NCI-H187 treated with DMSO at 0.1 percent for 48 hours (cell line): ENCODE measurements at places on chromosomes 3 and 15.

DNA sequence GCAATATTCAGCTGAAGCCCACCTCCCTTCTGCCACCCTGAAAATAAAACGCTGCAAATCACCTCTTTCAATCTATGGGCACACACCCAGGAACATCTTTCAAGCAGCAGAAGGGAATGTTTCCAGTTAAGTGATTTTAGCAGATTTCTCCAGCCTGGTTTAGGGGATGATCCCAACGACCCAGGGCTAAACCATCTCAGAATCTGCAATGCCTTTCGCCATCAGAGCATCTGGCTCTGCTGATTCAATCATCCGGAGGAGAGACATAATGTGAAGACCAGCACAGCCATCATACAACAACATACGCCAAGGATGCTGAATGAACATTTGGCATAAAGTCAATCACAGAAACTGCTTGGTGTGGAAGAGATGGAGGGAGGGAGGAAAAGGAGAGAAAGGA, 15.5 kb upstream of the LRRN1 start:
- DNase-seq = no peak

DNA sequence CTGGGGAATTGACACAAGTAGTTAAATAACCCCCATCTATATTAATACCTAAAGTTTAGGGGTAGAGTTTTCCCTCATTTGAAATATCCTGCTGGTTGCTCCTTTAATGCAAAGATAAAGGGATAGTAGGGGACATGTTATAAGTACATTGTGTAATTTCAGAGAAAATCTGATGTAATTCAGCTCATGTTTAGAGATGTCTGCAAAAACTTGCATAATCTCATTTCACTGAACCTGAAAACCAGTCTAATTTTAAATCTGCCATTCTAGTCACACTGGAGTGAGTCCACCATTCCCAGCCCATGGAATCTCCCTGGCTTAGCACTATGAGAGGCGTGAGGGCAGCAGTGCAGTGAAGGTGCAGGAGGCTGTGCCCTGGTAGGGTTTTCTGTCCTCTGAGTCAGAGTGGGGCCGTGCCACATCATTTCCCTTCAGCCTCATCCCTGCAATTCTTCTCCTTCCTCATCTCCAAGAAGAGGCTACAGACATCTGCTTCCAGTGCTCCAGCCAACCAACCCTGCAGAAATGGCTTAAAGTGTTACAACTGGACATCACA, 246.3 kb upstream of the UMPS start:
- DNase-seq = no peak

- DNase-seq = no peak
Observed at GRCh38 chr3:79367066-79367465, 400.7 kb downstream of the ROBO1 start.

- no peak for DNase-seq
Observed at GRCh38 chr3:184176377-184177330, 2.0 kb downstream of the AP2M1 start.

DNA sequence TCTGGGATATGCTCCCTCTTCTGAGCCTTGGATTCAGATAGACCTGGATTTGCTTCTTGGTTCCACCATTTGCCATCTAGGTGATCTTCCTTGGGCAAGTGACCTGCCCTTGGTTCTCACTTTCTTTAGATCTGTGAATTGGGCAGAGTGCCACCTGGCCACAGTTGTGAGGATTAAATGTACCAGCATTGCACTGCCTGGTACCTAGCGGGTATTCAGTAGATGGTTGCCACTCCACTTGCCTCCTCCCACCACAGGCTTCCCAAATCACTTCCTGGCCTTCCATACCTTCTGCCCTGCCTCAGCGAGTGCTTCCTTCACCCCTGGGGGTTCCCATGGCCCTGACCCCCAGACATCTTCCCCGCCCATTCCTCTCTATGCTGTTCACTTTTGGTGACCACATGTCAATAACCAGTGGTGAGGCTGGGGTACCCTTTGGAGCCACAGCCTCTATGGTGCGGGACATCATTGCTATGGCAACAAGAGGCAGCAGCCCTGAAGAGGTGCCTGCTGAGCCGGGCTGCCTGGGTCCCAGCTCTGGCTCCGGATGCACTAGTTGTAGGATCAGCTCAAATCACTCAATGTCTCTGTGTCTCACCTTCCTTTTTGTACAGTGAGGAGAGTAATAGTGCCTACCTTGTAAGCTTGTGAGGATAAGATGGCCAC, 40.5 kb downstream of the CMTM7 start:
- DNase-seq = no peak

GRCh38 chr3:157121522-157121921, 38.4 kb downstream of the CCNL1 start:
- no peak for DNase-seq

GRCh38 chr3:194262176-194262924, 88.8 kb downstream of the CPN2 start:
- DNase-seq = no peak

- no peak for DNase-seq
Observed at GRCh38 chr3:150419959-150420358, 11.9 kb downstream of the TSC22D2 start.

DNA sequence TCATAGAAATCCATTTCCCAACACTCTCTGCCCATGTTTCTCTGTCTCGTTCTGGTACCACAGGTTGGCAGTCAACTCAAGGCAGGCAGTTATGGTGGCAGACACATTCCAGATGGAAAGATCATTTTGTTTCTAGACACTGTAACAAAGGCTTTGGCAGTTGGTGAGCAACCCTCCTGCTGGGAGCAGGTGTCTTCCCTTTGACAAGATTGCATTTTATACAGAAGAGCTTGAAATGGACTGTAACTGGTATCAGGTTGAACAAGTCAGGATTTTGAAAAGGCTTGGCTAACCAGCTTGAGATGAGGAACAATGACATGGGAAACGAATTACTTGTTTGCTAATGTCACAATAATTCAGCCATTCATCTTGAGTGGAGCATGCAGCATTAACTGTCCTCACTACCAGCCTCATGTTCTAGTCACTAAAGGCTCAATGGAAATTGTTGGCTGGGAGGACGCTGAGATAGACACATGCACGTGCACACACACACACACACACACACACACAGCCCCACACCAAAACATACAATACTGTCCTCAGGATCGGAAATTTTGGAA, 170.0 kb downstream of the SEMA6D start:
- peak; percentile 96 for DNase-seq

DNA sequence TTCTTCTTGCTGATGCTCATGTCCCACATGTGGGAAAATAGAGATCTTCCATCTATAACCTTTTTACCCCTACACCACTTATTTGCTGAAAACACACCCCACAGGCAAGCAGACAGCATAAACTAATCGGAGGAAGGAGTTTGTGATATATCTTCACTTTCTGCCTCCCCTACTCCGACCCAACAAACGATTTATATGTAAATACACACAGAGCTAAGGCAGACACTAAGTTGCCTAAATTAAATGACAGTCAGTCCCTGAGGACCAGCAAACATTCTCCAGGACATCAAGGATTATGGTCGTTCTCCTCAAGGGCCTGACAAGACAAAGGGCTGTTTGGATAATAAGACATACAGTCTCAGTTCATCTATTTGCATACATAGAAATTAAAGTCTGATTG, 552.5 kb downstream of the ROBO1 start:
- no peak for DNase-seq

DNA sequence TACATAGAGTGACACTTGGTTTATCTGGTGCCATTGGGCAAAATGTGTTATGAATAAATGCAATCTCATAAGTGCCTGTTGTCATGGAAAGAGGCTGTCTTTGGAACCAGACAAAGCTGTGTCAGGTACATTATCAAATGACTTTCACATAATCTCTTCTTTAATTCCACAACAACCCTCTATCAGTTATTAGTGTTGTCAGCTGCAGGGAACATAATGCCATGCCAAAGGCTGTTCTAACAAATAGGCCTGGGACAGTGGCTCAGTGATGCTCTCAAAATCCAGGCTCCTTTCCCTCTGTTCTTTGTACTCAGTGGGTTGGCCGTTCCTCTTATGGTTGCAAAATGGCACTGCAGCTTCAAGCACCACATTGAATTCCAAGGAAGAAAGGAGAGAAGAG, 91.8 kb downstream of the ADAMTSL3 start:
- DNase-seq = no peak

DNA sequence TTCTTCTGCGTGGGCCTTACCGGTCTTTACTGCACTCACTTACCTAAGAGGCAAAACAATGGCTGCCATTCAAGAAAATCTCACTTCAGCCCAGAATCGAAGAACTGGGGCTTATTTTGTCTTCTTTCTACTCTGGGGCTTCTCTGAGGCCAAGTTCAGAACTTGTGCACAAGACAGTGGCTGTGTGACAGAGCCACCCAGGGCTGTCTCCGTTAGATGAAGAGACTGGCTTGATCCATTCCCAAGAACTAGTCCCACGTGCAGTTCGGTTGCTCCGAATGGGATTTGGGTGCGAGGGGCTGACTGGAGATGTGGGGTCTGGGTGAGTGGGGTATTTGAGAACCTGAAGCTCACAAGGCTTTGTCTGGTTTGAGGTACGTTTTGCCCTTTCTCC, 795 bp upstream of the TCF12 start:
- DNase-seq = no peak

DNA sequence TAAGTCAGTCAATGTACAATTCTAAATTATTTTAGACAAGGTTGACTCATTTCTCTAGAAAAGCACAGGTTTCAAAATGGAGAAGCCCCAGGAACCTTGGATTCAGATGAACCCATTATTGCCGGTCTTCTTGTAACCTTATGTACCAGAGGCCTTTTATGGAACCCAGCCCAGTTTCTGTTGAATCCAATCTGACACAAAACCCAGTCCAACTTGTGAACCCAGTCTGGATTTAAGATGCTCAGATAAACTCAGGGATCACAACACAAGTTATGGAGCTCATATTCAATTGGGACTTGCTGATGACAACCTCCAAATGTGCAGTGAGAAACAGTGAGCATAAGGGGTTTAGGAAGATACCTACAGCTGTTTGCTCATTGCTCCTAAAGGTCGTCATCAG, 16.4 kb upstream of the B4GALT4 start:
- DNase-seq = no peak

GRCh38 chr15:71111950-71112349, 3.3 kb upstream of the THSD4 start:
- no peak for DNase-seq

GRCh38 chr3:46509661-46510187, 11.9 kb downstream of the RTP3 start:
- DNase-seq = no peak

- no peak for DNase-seq
Observed at GRCh38 chr3:100898681-100899080, 94.5 kb downstream of the ABI3BP start.

GRCh38 chr3:191770541-191770940, 309.6 kb downstream of the PYDC2 start:
- no peak for DNase-seq

DNA sequence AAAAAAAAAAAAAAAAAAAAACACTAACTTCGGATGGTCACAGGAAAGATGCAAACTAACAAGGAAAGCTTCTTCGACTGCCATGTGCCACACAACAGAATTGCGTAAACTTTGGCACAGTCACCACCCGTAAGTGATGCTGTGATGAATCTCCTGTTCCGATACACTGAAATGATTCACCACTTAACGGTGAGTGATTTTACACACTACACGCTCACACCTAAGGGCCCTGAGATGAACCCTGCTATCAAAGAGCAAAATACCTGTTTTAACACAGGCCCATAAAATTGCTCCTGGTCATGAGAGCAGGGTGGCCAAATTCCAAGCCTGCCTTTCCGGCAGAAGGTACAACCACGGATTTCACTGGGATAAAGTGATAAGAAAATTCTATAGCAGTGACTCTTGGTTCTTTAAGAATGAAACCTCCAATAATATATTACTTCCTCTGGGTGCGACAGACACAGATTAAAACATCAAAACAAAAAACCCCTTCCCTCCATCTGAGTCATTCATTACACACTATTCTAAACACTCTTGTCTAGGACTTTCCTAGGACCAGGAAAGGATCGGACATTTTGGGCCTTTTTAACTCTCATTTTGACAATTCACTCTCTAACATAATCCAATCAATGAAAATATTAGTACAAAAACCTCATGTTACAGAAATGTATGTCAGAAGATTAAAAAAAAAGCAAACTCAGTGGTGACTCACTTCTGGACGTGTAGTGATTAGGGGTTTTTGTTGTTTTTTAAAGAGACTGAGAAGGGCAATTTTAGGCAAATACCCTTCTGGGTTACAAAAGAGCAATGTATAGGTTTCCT, 28.3 kb downstream of the LRIG1 start:
- DNase-seq = no peak

GRCh38 chr3:72009851-72010443, 225.0 kb upstream of the PROK2 start:
- DNase-seq = no peak

GRCh38 chr3:17442332-17443049, 299.9 kb downstream of the TBC1D5 start:
- no peak for DNase-seq

DNA sequence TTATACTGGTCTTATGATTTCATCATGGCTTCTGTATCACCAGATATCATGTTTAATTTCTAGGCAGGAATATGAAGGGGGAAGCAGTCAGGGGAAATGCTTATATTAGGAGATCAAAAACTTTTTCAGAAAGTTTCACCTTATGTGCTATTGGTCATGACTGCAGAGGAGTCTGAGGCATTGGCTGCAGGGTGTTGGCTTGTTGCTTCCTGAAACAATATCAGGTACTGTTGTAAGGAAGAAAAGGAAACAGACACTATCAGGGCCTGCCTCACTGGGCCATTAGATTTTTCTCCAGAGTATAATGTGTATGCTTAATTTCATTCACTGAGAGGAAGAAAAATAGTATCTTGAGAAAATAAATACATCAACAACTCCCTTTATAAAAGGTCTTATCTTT, 34.7 kb downstream of the LEKR1 start:
- DNase-seq = no peak

- DNase-seq = no peak
Observed at GRCh38 chr3:197949191-197949777, 706 bp upstream of the RPL35A start.

DNA sequence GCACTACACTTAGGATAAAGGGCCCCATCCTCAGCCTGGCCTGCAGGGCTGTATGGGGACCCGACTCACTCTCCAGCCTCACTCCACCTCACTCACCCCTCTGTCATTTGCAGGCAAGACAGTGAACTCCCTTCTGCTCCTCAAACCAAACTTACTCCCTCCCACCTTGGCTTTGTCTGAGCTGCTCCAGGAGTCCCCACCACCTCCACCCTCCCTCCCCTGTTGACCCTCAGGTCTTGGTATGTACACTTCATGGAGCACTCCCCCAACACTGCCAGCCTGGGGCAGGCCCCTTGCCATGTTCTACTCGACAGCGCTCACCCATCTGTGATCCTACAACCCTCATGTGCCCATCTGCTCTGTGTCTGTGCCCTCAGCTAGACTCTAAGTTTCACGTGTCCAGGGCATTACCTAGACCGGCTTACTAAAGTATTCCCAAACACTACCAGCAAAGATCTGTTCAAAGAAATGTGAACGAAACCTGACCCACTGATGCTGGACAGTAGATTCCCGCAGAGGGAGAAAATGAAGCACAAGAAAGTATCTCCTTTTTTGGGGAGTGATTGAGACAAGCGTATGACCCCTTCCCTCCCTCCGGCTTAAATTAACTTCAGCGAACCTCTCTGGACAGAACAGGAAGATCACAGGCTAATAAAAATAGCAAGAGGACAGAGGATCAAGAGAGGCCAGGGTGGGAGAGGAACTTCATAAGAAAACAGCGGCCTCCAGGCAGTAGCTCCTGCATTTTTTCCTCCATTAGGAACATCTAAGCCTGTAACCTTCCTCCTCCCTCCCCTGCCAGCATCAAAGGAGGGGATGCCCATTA, 113.2 kb downstream of the RFTN1 start:
- DNase-seq = no peak
